ENCODE measurements at places on chromosomes 1 and 21.

- DNase-seq: no peak
Measured at GRCh38 chr1:154148807-154149206, 6.1 kb downstream of the NUP210L start.

- DNase-seq: no peak
Measured at GRCh38 chr1:213998785-213999184, 11.0 kb downstream of the PROX1 start.

DNA sequence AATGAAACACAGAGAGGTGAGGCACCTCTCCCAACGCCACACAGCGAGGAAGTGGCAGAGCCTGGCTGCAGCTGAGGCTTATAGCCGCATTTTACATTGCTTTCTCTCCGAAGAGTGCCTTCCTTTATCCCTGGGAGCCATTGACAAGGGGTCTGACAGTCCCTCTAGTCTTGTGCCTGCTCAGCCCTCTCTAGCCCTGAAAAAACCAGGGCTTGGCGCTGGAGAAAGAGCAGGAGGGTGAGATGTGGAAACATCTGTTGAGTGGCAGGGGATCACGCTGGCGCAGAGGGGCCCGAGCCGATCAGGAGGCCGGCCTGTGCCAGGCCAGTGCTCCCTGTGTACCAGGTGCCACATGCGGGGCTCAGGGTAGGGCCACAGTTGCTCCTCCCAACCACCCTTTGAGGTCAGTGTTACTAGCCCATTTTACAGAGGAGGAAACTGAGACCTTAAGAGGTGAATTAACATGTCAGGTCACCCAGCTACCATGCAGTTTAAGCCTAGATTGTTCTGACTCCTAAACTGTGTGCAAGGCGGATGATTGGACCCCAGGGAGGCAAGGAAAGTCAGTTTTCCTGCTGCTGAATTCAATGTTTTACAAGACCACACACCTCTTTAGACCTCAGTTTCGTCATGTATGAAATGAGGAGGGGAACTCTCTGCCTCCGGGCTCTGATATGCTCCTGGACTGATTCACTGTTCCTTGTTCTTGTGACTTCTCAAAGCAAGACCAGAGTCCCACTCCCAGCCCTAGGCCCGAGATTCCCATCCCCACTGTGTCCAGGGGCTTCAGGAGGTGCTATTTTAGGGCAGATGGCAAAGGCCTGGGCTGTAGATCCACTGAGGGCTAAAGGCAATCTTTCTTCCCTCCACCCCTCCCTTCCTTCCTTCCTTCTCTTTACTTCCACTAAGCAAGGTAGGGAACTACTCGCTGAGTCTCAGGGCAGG is 28.0 kb upstream of the RUNX3 start:
- no peak for DNase-seq

DNA sequence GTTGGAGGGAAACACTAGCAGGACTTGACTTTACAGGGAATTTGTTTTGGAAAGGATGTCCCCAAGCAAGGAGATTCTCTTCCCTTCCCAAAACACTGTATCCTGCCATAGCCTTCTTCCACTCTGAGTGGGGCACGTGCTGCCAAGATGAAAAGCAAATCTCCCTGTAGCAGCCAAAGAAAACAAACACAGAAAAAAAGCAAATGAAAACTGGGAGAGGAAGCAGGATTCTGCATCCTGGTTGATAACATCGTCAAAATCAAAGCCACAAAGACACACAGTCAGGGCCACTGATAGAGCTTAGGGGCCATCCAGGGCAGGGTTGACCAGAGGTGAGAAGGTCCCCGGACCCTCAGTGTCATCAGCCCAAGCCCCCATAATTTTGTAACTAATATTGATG is 16.0 kb upstream of the MTARC2 start:
- no peak for DNase-seq

DNA sequence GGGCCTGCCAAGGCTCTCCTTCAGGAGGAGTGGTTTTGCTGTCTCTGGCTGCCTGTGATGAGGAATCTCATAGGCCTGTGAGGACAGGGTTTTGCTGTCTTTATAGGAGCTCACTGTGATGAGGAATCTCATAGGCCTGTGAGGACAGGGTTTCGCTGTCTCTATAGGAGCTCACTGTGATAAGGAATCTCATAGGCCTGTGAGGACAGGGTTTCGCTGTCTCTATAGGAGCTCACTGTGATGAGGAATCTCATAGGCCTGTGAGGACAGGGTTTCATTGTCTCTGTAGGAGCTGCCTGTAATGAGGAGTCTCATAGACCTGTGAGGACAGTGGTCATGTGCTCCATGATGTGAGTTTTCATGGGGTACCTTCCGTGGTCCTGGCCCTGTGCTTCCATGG is 29.0 kb downstream of the CLIC6 start:
- DNase-seq: no peak

DNA sequence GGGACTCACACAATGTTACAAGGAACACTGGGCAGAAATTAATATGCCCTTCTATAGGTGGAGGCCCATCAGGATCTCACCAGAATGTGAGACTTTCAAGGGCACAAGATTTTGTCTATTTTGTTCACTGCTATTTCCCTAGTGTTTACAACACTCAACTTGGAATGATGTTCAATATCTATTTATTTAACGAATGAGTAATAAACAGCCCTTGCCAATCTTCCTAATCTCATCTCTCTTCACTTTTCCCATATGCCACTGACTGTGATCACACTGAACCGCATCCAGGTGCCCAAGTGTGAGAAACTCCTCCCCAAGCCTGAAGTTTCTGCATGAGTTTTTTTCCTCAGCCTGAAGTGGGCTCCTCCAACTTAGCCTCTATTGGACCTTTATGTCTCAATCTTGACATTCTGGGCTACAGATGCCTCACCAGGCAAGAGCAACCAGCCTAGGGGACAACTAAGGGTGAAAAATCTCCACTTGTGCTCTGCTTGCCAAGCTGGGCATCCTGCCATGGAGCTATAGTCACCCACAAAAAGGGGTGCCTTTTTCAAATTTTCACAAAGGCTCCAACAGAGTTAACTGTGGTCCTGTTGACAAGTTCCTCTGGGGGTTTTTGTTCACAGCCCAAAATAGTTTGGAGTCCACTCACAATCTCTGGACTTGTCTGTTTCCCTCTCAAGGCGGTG is 105.6 kb downstream of the PLPP3 start:
- DNase-seq: no peak

DNA sequence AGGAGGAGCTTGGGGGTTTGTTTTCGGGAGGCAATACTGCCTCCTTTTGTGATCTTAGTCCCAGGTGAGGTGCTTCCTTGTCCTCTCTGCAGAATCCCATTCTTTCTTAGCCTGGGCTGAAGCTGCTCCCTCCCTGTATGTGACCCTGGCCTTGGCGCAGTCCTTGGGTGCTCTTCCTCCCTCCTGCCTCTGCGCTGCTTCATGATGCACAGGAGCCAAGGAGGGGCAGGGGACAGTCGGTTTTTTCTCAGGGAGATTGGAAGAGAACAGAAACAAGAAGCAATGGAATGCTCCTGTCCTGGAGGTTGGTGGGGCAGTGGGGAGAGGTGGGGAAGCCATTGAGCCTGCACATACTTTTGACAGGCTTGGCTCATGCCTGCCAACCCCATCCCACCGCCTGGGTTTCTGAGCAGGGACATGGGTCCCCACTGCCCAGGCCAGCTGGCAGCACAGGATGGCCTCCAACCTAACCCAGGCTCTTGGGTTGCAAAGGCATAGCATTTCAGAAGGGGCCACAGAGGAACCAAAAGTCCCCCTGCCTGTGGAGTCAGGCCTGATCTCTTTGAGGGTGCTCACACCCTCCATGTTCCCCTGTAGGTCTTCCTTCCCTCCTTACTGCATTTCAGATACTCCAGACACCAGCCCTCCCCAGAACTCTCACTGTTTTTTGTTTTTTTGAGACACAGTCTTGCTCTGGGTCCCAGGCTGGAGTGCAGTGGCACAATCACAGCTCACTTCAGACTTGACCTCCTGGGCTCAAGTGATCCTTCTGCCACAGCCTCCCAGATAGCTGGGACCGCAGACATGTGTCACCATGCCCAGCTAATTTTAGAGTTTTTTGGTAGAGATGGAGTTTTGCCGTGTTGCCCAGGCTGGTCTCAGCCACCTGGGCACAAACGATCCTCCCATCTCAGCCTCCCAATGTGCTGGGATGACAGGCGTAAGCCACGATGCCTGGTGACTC is 16.1 kb downstream of the IL6R start:
- no peak for DNase-seq

DNA sequence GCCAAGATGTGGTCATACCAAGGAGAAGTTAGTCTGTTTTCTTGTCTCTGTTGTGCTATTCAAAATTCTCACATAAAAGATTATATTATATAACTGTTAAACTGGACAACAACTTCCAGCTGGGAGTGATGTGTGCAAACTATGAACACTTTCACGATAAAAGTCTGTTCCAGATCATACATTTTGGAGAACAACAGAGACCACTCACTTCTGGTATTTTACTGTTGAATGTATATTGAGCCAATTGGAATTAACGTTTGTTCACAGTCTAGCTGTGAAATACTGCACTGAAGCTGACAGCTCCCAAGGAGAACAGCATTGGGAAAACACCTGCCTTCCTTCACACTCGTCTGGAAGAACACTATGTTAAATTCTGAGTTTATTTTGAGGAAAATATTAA is 860 bp upstream of the SHCBP1L start:
- DNase-seq: no peak

DNA sequence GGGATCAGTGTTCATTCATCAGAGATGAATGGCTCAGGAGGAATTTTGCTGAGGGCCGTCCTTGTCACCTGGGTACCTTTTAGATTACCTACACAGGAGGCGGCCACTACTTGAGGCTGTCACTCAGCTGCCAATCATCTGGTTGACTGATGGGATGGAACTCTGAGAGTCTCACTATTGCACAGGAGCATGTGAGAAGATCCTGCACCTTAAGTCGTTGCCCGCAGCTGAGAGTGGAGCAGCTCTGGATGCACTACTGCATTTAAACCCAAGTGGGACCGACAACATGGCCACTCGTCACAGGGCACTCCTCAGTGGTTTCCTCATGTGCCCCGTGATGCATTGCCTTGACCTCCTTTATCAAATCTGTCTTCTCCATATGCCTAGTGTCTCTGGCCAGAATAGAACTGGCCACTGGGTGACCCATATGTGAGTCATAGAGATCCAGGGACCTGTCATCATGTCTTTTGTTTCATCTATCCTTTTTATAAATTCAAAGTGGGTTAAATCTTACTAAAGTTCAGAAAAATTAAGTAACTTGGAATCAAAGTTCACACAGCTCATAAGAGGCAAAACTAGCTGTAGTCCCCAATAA is 165.5 kb downstream of the ZSCAN20 start:
- DNase-seq: no peak

GRCh38 chr1:10522322-10522860 is 47.6 kb downstream of the PEX14 start:
- DNase-seq: no peak

- DNase-seq: no peak
Measured at GRCh38 chr1:212207822-212208520, 77.2 kb upstream of the PPP2R5A start.

DNA sequence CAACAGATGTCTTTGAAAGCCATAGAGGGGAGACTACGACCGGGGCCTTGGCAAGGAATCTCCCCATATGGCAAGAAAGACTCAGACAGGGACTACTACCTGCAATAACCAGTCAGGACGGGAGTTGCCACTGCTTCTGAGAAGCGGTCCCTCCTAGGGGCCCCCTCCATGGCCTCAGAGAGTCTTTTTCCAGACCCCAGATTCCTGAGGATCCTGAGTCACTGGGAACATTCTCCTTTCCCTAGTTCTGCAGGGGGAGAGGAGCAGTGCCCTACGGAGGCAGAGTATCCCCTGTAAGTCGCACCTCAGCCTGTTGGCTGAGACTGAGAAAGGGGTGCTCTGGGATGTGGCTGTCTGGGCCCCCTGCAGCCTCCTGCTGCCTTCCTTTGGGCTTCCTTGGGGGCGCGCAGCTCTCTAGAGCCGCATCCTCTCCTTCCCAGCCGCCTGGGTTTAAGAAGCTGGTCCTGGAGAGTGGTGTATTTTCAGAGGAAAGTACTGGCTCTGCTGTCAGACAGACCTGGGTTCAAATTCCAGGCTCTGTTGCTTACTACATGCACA is 7.8 kb downstream of the GLIS1 start:
- DNase-seq: no peak

GRCh38 chr1:44908427-44908826 is 65.4 kb upstream of the PTCH2 start:
- DNase-seq: no peak

DNA sequence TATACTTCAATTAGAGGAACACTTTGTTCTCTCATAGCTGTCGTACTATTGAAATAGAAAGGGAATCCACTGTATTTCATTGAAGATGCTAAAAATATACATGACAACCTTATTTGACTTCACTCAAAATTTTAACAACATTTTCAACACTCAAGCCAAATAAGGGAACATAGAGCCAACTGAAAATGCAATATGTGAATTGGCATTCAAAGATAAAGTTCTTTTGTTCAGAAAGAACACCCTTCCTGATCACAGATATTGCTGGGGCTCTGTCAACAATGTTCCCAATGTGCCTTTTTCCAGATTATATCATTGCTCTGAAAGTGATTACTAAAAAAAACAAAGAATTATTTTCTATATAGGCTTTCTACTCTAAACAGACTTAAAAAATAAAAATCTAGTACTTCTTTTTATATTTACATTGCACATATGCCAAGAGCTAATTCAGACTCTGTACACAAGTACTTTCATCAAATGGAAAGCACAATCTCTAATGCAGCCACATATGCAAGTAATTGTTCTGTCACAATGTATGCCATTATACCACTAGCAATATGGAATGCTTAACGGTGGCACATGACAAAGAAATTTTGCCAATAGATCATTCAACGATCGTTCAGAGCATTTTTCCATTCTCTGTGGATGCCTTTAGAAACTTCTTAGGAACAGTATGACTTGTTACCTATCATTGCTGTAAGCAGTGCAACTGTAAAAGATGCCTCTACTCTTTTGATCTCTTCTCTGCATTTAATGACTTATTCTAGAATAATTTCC is 171.0 kb downstream of the EIF4G3 start:
- no peak for DNase-seq

DNA sequence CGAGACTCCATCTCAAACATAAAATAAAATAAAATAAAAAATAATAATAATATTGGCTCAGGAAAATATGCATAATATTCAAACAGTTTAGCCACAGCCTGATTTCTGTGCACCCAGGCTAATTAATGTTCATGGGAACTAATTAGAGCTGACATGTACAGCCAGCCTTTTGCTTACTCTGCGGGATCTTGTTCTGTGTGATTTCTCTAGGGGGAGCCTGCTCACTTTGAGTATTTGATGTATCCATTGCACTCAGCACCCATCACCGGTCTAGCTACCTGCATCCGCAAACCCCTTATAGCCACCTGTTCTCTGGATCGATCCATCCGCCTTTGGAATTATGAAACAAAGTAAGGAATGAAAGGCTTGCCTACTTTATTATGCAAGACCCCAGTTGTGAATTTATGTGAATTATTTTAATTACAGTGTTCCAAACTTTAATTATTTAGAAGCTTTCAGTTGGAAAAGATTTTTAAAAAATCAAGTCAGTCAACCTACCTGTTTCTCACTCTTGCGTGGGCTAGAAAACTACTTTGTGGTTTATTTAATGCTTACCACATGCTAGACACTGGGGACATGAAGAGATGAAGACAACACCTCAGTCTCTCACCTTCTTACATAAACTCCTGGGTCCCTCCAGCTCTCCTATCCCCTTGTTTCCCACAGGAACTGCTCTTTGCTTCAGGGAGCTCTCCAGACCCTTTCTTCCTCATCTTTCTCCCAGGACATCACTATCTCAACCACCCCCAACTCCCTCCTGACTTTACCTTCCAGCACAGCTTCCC is 25.4 kb downstream of the CFAP57 start:
- DNase-seq: no peak

GRCh38 chr1:19313961-19314882 is 2.1 kb downstream of the SLC66A1 start:
- DNase-seq: no peak

Data from memory B cell (primary cell).